ENCODE measurements at places on chromosomes 6 and 20.

- DNase-seq, result no peak
These were observed 880.8 kb upstream of the SLC35B3 start for GRCh38 chr6:9315966-9316650.

DNA sequence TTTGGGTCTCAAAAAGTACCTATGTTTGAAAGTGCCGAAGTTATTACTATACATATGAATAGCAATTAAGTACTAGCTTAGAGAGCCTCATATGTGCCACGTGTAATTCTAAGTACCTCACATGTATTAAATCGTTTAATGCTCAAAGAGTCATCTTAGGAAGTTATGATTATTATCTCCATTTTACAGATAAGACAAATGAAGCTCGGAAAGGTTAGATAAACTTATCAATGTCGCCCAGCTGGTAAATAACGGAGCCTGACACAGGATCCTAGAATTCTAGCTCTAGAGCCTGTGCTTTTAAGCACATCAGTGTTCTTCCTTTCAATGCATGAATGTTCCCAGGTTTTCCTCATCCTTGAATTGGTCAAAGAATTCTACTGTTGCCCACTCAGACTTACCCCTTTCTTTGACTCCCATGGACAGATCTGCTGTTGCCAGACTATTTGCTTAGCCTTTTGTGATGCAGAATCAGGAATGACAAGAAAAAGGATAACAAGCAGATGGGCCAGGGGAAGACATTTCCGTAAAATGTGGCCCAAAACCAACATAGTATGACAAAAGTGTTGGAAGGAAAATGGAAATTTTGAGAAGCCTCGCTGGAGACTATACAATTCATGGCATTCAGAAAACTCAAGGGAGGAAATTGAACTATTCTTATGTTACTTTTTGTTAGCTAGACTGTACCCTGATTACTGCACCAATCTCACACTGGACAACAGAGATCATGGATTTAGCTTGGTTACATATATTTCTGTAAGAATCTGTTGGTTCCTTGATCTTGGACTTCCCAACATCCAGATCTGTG, 237.1 kb upstream of the CITED2 start:
- no peak for DNase-seq

DNA sequence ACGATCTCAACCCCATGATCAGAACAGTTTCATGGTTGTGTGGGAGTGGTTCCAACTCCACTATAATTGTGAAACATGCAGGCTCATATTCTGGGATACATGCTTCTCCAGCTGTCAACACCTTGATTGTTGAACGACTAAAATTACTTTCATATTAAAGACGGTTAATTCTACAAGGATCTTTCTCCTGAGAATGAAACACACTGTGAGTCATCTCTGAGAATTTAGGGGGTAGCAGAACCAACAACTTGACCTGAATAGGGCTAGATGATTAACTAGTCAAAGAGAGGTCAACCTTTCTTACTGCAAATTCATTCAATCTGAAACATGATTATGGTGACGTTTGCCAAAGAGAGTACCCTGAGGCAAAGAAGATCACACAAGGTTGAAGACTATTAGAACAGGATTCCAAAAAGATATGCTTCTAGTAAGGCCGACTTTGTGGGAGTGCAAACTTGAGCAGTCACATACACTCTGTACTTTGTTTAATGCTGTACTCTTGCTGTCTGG, 175.2 kb upstream of the CITED2 start:
- no peak for DNase-seq

DNA sequence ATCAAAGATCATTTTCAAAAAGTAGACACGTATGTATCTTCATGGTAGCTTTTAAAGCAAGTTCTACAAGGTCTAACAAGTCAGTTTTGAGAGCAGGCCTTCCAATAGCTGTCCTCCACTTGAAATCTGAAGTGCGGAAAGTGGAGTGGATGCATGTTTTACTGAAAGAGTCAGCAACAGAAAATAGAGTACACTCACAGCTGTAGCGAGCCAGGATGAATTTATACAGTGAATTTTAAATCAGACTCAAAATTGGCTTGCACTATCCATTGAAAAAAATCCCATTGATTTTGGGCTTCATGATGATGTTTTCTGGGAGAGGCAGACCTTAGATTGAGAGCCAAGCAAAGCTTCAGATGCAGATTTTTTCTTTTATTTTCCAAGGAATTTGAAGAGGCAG, 80.6 kb downstream of the GJA10 start:
- no peak for DNase-seq

- DNase-seq, result no peak
These were observed 74.9 kb downstream of the IGF2R start for GRCh38 chr6:160043784-160044183.

DNA sequence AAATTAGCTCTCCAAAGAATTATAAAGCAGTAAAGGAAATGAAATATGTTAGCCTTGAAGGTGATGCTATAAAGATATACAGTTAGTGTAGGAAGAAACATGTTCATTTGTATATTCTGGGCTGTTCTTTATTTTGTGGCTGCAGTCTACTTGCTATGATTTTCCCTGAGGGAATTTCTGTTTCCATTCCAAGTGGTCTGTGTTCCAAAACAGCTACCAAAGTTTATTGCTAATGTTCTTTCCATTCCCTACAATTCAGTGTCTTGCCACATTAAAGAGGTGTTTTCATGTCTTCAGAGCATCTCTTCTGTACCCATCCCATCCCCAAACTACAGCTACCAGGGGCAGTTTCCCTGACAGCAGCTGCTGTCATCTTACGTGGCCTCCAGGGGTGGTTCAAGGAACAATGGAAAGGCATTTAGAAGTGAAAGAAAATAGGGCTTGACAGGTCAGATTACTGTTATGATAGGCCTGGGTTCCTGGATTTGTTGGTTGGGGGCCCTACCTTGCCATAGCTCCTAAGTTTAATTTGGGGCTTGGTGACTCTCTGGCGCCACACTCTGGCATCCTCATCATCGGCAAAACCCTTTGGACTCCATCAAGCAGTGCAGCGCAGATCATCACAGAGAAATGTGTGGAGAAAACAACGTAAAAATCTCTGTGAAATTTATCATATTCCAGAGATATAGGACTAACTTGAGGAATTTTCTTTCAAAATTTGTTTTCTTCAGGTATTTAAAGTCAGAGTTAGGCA, 33.8 kb upstream of the AIG1 start:
- DNase-seq, result no peak

DNA sequence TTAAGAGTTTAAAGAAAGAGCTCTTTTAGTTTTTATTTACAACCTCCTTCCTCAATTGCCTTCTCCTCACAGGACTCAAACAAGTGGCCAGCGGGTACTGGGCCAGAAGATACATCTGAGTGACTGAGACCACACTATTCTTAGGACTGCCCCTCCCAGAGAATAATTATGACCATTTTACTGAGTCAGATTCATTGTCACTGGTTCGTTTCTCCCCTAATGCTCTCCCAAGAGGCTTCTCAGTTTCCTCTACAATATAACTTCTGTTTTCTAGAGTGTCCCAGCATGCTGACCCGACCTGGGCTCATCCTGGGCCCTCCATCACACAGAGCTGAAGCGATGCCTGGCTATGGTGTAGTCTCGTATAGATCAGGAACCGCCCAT, 279.9 kb downstream of the CD83 start:
- no peak for DNase-seq

GRCh38 chr6:133392015-133392414, 150.9 kb downstream of the EYA4 start:
- no peak for DNase-seq

GRCh38 chr20:7355051-7355450, 585.2 kb downstream of the HAO1 start:
- no peak for DNase-seq

GRCh38 chr6:69871107-69871506, 4.8 kb downstream of the COL19A1 start:
- DNase-seq, result no peak

- no peak for DNase-seq
These were observed 392.3 kb upstream of the RUNX2 start for GRCh38 chr6:44935693-44936300.

Measured in C1 segment of cervical spinal cord (tissue), 14 donors.